Stimulated activated CD4-positive, alpha-beta T cell treated with anti-CD3 and anti-CD28 coated beads, Interleukin-2, amount 100 ng/mL, for 4 hours (primary cell): ENCODE measurements at places on chromosomes 6 and 20.

DNA sequence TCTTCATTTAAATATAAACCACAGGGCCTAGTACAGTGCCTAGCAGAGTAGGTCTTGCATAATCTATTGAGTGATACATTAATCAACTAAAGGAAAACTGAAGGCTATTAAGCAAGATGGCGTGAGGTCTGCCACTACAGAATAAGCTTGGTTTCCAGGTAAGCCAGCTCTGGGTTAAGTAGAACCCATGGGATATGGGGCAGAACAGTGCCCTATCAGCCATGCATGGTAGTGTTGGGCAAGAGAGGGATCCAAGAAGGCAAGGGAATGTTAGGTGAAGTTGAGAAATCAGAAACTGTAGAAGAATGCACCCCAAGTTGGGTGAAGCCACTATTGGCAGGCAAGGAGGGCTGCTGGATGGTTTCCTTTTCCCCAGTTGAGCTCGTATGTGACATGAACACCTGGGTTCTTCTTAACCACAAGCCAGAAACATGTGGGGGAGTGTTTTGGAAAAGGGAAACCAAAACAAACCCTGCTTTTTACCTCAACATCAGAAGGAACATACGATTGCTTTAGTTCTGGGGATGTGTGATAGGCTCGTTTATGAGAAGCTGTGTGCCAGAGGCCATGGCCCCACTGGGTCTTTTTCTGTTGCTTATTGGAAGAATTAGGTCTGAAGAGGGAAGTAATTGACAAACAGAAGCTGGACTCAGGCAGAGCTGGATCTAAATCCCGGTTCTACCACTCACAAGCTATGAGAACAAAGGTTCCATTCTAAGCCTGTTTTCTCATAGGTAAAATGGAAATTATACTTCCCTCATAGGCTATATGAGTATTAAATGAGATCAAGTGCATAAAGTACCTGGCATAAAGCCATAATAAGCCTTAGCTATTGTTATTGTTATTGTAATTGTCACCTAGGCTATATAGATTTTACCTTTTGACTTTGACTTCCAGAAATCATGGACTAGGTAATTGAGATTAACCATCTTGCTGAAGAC lies 33.5 kb downstream of the NEDD9 start:
- peak; percentile 5 for DNase-seq

DNA sequence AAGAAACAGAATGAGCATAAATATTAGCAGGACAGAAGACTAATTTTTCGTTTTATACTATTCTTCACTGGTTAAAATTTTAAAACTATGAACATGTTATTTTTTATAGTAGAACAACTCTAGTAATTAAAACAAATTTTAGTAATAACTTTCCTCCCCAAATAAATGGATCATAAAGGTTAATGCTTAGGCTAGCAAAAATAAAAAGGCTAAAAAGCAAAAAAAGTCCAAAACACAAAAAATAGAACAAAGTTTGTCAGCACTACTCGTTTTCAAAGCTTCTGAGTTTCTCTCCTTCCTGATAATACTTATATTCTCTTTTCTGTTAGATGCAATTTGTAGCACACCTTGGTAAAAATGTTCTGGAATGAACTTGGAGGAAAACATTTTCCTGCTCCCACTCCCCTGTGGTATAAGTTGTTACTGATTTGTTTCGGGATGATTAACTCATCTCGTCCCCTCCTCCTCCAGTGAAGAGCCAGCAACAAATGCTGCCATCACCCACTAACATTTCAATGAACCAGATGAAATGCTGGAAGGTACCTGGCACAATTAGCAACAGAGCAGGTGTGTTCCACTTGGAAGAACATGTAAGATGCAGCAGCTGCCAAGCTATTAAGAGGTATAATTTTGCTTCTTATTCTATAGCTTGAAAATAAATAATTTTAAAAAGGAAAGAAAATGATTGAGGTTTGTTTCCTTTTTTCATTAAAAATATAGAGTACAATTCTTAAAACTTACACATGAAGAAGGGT lies 130.5 kb downstream of the MYB start:
- DNase-seq = no peak

- peak; percentile 33 for DNase-seq
Measured at GRCh38 chr6:135094403-135094821, 39.8 kb upstream of the HBS1L start.

GRCh38 chr6:125104425-125104824 lies 49.1 kb upstream of the TPD52L1 start:
- DNase-seq = no peak

DNA sequence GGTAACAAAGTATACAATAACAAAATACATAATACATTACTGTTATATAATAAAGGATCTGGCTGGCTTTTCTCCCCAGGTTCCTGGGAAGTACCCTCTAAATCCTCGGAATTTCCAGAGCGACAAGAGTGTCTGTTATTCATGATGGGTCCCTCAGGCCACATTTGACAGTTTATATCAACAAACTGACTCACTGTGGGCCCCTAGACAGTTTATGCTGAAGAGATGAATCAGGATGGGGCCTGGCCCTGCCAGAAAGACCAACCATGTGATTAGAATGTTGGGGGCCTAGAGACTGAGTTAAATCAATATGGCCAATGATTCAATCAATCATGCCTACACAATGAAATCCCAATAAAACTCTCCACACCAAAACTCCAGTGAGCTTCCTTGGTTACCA lies 13.5 kb downstream of the USP45 start:
- DNase-seq = no peak

DNA sequence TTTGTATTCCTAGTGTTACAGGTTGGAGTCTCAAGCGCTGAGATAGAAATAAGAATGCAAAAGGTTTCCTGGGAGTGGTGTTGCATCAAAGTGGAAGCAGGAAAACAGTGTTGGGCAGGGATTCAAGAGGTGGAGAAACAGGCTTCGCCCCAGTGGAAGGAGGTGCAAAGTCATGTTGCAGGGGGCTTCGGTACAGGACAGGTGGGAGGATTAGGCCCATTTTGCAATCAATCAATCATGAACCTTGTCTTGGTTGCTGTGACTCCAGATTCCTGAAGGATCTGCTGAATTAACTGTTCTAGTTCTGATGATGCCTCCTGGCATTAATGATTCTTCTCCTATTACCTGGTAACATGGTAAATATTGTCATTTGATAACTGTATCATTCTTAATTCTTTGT lies 22.4 kb upstream of the FAM217A start:
- no peak for DNase-seq

- DNase-seq = no peak
Measured at GRCh38 chr6:116459927-116460326, 1.2 kb upstream of the CALHM6 start.

DNA sequence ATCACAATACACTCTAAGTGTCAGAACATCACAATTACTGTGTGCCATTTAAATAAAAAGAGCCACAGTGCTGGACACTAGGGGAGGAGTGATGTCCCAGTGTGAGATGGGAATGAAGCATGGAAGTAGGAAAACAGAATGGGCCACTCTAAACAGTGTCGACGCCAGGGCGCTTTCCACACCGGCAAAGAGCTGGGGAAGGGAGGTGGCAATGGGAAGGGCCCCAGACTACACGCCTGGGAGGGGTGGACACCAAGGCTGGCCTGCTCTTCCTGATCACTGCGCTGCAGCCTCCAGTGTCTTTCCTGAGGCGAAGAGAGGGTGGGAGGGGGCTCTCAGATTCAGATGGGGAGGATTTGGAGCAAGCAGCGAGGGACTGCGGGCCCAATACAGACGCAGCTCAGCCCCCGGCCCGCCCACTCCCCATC lies 75.9 kb downstream of the ERMARD start:
- no peak for DNase-seq

DNA sequence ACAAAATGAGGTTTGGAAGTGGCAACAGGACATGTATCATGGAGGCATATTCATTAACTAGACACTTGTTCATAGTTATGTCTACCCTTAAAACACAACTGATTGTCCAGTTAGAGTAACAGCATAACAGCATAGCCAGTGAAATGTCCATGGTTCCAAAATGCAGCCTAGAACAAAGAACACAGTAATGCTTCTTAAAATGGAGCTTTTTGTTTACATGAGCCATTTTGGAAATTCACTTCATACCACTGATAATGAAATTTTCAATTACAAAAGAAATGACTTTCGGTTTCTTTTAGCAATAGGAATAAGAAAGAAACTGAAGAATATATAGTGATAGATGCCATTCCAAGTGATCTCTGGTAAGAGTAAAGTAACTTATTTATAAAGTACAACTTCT lies 111.1 kb upstream of the DST start:
- DNase-seq = no peak

- no peak for DNase-seq
Measured at GRCh38 chr6:116073765-116074440, 13.2 kb upstream of the FRK start.

GRCh38 chr6:43181621-43181941 lies 415 bp upstream of the CUL9 start:
- no peak for DNase-seq

GRCh38 chr6:31794866-31795615 lies 511 bp downstream of the VARS1 start:
- no peak for DNase-seq

- no peak for DNase-seq
Measured at GRCh38 chr6:24228681-24229255, 102.8 kb downstream of the NRSN1 start.

DNA sequence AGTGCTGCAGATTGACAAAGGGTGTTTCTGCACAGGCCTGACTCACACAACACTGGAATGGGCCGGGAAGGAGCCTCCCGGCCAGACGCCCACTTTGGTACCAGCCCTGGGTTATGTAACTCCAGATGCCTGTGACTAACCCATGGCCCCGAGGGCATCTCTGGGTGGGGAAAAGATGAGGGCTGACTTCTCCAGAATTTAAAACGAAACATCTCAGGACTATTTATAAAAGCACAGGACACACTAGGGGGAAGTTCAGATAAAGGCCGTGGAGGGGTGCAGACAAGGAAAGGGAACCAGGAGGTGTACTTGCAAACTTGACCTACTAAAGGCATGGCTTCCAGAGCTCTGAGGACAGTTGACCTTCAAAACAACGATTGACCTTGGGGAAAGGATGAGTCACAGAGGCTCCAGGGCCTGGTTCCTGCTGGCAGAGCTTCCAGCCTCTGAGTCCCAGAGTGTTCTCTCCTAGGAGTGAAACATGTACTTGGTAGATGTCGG lies 196.9 kb downstream of the NFATC2 start:
- DNase-seq = no peak

DNA sequence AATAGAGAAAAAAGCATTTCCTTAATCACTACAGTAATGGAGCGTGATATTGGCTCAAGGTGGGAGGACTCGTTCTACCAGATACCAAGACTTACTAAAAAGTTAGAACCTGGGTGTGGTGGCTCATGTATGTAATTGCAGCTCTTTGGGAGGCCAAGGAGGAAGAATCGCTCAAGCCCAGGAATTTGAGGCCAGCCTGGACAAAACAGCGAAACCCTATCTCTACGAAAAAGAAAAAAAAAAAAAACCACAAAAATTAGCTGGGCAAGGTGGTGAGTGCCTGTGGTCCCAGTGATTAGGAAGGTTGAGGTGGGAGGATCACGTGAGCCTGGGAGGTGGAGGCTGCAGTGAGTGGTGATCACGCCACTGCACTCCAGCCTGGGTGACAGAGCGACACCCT lies 24.0 kb upstream of the ATRN start:
- DNase-seq = no peak

DNA sequence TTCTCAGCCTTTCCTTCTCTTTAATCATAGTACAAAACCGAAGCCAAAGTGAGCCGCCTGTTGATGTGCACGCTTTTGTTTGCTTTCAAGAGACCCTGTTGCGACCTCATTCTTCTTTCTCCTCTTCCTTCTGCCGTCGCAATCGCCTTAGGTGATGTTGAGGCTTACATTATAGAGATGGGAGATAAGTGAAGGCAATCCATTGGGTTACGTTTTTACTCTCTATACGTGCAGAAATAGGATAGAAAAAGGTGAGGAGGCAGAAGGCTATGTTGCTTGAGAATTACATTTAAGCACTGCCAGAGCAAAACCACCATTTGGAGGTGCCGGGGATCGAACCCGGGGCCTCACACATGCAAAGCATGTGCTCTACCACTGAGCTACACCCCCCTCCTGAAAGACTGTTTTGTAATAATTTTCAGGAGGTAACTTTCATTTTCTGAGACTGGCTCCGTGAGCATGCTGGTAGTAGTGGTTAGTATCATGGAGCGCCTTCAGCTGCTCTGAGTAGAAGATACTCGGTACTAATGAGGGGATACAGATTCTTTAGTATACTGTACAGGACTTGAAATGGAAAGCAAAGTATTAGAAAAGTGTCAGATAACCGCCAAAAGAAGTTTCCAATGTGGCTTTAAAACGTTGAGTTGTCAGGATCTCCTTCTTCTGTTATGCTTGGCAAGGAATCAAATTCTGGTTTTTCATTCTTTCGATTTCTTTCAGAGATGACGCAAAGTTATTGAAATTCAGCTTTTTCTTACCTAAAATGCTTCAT lies 165.6 kb downstream of the TRIM27 start:
- DNase-seq = no peak

- DNase-seq = no peak
Measured at GRCh38 chr6:150617062-150617461, 17.4 kb downstream of the PLEKHG1 start.

DNA sequence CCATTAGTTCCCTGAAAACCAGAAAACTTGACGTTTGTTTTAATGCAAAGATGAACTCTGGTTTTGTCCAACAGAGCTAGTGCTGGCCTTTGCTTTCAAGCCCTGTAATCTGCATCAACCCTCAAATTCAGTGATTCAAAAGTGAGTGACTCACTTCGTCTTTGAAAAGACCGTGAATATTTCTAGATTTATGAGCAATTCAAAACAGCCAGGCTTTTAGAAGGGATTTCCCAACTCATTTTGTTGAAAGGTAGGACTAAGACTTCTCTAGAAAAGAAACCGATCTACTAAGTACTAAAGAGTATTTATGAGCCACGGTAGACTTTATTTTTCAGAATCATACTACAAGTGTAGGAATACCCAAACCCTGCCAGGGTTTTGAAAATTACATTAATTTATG lies 121.5 kb downstream of the UST start:
- no peak for DNase-seq

DNA sequence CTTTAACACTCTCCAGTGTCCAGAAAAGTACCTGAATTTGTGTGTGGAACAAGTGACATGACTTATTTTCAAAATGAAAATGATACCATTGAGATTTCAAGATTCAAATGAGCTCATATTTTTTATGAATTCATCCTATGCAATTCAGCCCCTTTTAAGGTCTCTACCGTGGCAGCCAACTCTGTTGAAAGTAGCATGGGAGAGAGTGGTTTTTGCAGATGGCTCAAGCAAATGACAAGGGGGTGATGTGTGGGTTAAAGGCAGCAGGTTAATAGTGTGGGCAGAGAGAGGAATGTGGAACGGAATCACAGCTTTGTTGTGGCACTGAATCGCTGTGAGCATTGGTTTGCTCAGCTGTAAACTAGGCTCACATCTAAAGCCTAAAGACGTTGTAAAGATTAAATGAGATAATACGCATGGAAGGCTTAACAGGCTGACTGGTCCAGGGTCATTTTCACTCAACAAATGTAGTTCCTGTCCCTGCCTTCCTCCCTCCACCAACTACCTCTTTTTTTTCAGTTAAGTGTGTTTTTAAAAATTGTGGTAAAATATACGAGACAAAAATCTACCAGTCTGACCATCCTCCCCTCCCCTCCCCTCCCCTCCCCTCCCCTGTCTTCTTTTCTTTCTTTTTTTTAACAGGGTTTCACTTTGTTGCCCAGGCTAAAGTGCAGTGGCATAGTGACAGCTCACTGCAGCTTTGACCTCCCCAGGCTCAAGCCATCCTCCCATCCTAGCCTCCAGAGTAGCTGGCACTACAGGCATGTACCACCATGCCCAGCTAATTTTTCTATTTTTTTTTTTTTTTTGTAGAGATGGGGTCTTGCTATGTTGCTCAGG lies 114.7 kb upstream of the ZNF217 start:
- peak; percentile 27 for DNase-seq

GRCh38 chr20:11227602-11228001 lies 553.8 kb upstream of the JAG1 start:
- no peak for DNase-seq

- DNase-seq = no peak
Measured at GRCh38 chr20:63114693-63115311, 101.1 kb downstream of the YTHDF1 start.
